ENCODE measurements at places on chromosomes 7 and 10.

GRCh38 chr10:103552856-103553742, 59.6 kb downstream of the NEURL1 start:
- no peak for DNase-seq

DNA sequence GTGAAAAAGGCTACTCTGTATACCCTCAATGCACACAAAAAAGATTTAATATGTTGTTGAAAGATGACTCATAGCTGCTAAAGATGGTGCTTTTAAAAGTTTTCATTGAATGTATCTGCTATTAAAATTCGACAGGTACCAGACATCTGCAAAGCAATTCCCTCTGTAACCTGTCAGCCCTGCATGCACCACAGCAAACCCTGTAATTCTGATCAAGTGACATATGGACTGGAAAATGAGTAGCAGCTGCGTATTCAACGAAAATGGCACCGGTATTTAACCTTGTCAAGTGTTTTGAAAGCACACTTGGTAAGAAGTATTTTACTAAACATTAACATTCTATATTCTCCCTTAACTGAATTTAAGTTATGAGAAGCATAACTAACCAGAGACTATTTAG, 58.2 kb upstream of the PTPRN2 start:
- DNase-seq = no peak

DNA sequence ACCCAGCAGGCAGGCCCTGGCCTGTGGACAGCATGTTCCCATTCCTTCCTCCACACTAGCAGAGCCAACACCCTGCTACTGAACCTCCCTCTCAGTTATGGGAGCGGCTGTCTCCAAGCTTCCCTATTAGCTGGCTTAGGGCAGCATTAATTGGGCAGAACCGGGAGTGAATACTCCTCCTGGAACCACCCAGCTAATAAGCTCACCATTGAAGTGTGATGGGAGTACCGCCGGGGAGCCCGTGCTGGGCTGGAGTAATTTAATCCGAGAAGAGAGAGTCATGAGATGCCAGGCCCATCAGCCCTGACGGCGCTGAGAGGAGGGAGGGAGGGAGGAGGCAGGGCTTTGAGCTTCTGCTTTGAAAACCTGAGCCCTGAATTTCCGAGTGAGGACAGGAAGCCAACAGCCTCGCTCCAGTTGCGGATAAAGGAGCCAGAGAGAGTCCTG, 31.8 kb upstream of the ELFN1 start:
- DNase-seq = no peak

DNA sequence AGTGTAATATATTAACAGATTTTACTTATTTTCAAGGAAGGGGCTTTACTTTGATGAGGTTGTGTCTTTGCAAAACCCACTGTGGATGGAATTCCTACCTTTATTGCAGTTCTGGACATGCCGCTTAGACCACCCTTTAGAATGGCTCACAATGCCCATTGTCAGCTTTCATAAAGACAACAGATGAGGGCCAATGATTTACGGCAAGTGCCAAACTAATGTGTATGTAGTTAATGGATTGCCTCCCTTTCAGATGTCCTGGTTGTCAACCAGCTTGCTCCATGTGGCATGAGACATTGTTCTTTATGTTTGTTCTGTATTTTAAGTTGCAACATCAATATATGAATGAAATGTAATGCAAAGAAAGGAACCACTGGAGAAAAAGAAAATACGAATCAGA, 35.0 kb upstream of the ELMO1 start:
- DNase-seq = no peak

GRCh38 chr10:89468191-89468965, 54.0 kb downstream of the IFIT5 start:
- no peak for DNase-seq

GRCh38 chr10:53983431-53983830, 817.6 kb downstream of the PCDH15 start:
- DNase-seq = no peak

DNA sequence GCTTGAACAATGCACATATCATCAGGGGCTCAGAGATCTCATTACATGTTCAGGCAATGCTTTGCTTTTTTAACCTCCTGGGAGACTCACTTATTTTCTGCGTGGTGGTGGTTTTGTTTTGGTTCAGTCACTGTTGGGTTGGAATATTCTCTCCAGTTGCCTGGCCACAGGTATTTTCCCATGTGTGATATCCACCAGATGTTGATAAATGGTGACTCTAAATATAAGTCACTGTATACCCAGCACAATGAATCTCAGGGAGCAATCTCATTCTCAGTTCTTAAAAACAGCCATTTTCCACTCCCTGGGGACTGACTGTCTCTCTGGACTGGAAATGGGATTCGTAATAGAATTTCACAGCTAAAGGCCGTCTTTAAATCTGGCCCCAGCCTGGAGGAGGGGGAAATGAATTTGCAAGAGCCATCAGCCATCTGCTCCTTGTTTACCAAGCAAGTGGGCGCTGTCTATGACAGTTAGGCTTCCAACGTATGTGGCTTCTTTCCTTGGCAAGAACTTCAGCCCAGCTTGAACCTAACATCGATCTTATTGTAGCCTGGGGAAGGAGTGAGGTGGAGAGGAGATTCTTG, 1106.2 kb downstream of the NRG3 start:
- DNase-seq = no peak

- DNase-seq = no peak
These were observed 56.7 kb downstream of the CAMK2B start for GRCh38 chr7:44268671-44269070.

DNA sequence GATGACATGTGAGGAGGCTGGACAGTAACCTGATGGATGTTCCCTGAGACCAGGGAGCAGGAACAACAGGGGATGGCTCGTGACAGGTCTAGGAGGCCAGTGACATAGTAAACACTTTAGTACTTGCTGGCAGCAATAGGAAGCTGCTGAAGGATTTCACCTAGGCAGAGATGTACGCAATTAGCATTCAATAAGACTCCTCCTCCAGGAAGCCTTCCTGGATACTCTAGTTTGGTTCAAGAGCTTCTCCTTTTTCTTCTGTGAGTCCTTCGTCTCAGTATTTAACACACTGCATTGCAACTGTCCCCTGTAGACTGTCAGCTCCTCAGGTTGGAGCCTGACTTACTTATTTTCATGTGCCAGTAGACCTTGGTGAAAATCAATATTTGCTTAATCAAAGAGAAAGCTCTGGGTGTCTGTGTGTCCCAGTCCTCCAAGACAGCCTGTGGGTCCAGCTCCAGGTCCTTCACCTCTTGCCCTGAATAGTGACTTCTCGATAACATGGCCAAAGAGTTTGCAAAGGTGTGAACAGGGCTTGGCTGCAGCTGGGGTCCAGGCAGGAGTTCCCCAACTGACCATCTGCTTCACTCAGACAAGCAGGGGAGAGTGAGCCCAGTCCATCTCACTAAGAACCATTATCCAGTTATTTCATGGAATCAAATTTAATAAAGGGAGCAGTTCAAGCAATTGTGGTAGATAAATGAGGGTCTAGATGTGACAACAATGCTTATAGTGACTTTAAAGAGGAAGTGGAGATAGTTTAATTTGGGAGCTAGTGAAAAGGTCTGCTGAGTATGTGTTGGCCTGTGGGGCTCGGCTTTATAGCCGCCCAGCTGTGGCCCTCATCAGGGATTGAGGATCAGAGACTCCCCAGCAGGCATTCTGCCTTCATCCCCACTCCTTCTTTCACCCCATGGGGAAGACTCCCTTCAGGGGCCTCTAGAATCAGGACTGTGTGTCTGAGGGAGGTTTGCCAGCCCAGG, 9.4 kb downstream of the TMEM273 start:
- no peak for DNase-seq

DNA sequence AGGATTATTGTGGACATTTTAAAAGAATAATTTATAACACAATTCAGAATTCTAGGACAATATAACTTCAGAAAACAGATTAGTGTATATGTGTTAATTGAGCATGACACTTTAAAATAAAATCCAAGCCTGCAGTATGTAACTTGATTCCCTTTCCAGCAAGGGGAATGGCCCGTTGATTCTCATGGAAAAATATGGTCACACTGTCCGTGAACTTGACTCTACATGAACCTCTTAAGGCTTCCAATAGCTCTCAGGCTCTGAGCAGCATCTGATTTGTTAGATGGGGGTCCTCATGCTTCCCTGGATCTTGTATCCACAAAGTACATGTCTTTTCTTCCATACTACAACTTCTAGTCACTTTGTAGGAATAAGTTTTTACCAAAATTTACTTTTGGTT, 85.5 kb upstream of the AKR1E2 start:
- DNase-seq = no peak

DNA sequence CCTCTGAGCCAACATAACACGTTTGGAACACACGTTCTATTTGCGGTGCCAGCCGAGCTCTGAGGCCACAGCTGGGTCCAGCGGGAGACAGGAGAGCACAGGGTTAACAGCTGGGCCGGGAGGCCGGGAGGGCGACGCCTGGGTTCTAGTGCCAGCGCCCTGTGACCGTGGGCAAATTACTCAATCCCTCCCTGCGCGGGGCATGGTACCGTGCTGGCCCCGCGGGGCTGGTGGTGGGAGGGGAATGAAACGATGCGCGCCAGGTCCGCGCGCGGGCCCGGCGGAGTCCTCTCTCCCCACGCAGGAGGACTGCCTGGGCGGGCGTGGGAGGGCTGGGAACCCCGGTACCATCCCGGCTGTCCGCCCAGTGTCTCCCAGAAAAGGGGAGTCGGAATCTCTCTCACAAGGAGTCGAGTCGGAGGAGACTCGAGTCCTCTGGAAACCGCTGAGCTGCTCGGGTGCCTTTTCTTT, 30.4 kb downstream of the LEP start:
- no peak for DNase-seq
